ENCODE measurements at places on chromosomes 5 and 9.

DNA sequence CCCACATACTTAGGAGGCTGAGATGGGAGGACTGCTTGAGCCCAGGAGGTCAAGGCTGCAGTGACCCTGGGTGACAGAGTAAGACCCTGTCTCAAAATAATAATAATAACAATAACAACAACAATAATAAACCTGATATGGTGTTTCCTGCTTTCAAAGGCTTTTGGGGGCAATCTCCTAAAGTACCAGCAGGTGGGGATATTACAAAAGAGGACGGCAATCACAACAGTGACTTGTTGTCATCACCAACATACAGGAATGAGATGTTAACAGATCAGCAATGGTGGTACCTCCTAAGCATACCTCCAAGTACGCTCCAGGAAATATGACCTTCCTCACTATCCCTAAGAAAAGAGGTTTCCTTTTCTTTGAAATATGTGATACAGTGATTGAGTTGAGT, 91.1 kb upstream of the RNF180 start:
- H3K27ac ChIP-seq: no peak overlapping the region
- no peaks in the 10 kb centered on the region for H3K27me3 ChIP-seq
- no peaks in the 10 kb centered on the region for H3K4me1 ChIP-seq
- no peaks in the 10 kb centered on the region for H3K36me3 ChIP-seq
- DNase-seq: no peak

- no peak overlapping the region for H3K27ac ChIP-seq
- no peaks in the 10 kb centered on the region for H3K27me3 ChIP-seq
- peaks cover 14% of the 10 kb centered on the region for H3K4me1 ChIP-seq
- H3K36me3 ChIP-seq: no peaks in the 10 kb centered on the region
- no peak for DNase-seq
Measured at GRCh38 chr5:74192606-74193299, 447.8 kb downstream of the ENC1 start.

- DNase-seq: no peak
- no peak overlapping the region for H3K4me3 ChIP-seq
- no peaks in the 10 kb centered on the region for H3K27me3 ChIP-seq
- no peaks in the 10 kb centered on the region for H3K4me1 ChIP-seq
Measured at GRCh38 chr9:72211047-72211446, 61.8 kb downstream of the GDA start.

DNA sequence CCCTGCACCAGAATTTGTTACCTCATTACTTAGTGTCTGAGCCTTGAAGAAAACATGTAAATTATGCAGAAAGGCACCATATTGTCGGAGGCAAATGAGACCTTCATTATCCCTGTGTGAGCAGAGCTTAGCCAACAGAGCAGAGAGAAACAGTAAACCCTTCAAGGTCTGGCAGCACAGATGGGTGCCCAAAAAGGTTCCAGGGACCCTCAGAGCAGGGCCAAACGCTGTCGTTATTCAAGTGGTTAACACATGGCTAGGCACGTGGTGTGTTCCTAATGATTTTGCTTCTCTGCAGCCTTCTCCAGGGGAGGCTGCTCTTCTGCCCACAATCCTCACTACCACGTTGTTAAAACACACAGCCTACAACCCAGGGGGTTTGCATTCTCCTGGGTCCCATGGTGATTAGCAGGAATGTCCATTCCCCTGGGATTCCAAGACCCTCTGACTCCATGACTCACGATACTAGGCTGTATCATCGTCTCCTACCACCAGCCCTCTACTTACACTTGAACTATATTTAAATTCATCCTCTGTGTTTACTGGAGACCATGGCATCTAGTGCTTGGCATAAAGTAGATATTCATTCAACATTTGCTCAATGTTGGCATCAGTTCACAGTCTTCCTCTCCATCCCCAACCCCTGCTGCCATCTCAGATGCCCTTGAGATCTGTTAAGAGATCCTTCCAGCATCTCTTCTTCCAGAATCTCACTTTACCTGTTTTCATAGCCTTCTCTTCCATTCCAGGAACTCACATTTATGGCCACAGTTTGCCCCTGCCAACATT, 174.5 kb upstream of the RAD23B start:
- H3K4me1 ChIP-seq: peaks cover 11% of the 10 kb centered on the region
- no peak for DNase-seq
- no peak overlapping the region for H3K27ac ChIP-seq
- no peaks in the 10 kb centered on the region for H3K27me3 ChIP-seq
- no peaks in the 10 kb centered on the region for H3K36me3 ChIP-seq
- H3K4me3 ChIP-seq: no peak overlapping the region

GRCh38 chr9:18502546-18502945, 28.6 kb downstream of the ADAMTSL1 start:
- no peaks in the 10 kb centered on the region for H3K36me3 ChIP-seq
- no peak for DNase-seq
- no peaks in the 10 kb centered on the region for H3K4me1 ChIP-seq
- H3K27ac ChIP-seq: no peak overlapping the region
- no peak overlapping the region for H3K4me3 ChIP-seq

DNA sequence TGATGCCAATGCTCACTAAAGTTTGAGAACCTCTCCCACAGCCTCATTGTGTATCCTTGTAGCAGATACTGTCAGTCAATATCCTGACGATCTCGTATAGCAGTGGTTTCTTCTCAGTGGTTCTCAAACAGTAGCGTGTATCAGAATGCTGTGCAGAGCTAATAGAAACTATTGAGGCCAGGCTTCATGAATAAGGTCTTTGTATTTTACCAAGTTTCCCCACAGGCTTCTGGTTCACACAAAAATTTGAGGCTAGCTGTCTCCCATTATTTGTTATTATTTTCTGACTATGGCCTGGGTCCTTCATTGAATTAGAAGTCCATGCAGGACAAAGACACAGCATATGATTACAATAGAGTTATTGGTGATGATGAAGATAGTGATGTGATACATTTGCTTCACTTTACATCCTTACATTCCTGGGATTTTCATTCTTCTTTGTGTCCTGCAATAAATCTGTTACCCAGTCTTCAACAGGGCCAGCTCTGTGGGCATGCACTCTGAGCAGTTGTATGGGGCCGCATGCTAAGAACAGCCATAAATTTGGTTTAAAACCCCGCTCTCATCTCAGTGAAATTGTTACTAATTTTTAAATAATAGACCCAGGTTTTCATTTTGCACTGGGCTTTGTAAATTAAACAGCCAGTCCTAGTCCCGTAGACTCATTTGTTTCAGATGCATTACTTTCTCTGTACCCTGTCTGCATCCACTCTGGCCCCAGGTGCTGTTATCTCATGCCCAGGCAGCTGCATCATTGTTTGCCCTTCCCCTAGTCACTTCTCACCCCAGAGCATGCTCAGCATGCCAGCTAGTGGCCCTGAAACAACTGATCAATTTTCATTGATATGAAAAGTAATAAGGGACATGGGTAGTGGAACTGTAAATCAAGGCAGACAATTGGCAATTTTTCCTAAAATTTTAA, 199.9 kb upstream of the PIK3R1 start:
- H3K27me3 ChIP-seq: no peaks in the 10 kb centered on the region
- no peaks in the 10 kb centered on the region for H3K36me3 ChIP-seq

DNA sequence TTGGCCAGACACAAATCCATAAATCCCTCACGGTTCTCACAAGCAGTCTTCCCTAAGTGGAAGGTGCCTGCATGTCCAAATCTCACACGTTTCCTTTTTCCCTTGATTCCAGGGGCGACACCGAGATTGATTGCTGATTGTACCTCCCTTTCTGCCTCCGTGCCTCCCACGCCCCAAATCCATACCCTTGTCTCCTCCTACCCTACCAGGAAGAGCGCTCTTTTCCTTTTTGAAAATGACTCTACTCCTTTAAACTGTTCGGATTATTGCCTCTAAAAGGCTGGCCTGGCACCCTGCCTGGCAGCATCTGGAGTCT, 4.5 kb downstream of the STC2 start:
- no peaks in the 10 kb centered on the region for H3K36me3 ChIP-seq
- 0 out of 2 replicates have a peak, but pooled peaks cover 2% of the 10 kb centered on the region for H3K27me3 ChIP-seq
- H3K4me1 ChIP-seq: no peaks in the 10 kb centered on the region
- peak overlapping the region; percentile 15 for H3K4me3 ChIP-seq
- no peak overlapping the region for H3K27ac ChIP-seq
- DNase-seq: no peak
